ENCODE measurements at places on chromosomes 3 and 15. TPM values are rescaled to one million over a fixed set of nuclear protein-coding genes. Genes with fewer than 3 reads are reported as not detected.

Gene ZNF662
- 9.6 TPM for total RNA-seq

Gene MNS1
- 0.58 TPM for total RNA-seq

- no peak for DNase-seq
Observed at GRCh38 chr3:106830334-106830733, 546.9 kb upstream of the CCDC54 start.

DNA sequence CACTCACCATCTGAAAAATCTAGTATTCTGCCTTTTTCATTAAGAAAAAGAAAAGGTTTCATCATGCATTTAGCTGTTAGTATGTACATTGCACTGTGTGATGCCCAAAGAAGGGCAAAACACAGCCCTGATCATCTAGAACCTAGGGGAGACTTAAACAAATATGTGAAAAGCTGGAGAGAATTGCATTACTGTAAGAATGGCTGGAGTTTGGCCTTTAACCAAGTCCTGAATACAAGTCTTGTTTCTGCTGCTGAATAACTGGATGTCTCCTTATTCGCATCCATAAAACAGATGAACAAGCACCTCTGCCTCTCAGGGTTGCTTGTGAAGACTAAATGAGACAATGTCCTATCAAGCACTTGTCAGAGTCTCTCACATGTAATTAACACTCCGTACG is 233.4 kb upstream of the LRTM1 start:
- DNase-seq: no peak

DNA sequence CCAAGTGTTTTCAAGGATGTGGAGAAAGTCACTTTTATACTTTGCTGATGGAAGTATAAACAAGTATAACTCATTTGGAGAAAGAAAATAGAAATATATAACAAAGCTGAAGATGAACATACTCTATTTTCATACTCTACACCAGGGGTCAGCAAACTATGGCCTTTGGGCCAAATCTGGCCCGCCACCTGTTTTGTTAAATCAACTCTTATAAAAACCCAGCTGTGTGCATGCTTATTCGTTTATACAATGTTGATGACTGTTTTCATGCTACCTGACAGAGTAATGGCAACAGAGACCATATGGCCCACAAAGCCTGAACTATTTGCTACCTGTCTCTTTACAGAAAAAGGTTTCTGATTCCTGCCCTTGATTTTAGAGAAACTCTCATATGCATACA is 124.0 kb downstream of the NR1D2 start:
- DNase-seq: no peak

DNA sequence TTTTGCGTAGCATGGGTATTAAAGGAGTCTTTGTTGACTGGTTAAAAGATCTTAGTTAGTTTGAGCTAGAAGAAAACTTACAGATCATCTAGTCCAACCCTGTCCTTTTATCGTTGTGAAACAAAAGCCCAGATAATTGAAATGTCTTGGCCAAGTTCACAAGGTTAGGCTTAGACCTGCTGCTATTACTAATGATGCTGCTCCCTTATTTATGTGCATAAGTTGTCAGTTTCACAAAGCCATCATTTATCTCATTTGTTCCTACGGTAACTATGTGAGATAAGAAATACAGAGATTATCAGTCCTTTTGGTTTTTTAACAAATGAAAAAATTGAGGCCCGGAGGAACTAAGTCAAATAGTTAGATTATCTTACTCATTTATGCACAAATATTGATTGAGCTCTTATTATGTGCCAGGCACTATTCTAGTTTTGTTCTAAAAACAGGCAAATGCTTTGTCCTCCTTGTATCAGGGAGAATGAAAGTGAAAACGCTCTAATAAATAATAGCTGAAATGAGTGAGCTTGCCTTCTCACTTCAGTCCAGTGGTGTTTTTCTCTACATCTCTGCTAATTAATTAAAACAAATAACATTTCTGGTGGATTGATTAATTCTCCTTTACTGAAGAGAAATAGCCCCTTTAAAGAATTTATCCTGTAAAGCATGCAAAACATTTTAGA is 49.1 kb upstream of the TPRG1 start:
- DNase-seq: no peak

Gene OR5H15
- not detected for total RNA-seq

DNA sequence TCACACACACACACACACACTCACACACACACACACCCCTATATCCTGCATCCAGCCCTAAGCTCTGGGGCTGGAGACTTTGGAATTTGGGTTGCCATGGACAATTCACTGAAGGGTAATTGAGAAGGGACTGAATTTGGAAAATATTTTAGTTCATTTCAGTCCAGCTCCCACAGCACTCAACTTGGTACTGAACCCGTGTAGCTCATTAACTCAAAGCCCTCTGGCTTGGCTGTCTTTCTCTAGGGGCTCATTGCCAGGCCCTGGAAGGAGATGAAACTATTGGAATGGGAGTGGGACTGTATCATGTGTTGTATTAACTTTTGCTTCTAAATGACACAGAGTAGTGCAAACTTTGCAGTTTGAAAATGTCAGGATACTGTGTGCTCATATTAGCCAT is 157.3 kb downstream of the EPHB1 start:
- DNase-seq: no peak

All from upper lobe of right lung (tissue), 1 donor.